ENCODE measurements at places on chromosomes 5 and 9.

- DNase-seq: no peak
Observed at GRCh38 chr5:56321236-56321881, 88.2 kb upstream of the ANKRD55 start.

GRCh38 chr5:75435096-75435495 lies 76.3 kb downstream of the CERT1 start:
- DNase-seq: no peak

DNA sequence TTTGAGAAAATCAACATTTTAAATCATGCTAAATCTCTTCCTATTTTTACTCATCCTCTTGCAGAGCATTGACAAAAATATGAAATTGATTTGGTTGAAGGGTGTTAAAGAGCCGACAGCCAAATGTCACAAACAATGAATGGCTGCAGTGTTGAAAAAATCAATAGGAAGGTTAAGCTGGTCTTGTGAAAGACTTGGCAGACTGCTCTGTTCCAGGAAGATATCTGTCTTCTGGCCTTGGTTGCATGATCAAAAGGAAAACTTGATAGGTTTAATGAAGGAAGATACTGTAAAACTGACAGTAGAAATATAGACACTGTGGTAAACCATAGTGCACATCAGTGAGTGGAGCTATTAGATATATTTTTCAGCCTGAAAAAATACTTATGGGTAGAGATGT lies 103.6 kb downstream of the PBX3 start:
- DNase-seq: no peak

DNA sequence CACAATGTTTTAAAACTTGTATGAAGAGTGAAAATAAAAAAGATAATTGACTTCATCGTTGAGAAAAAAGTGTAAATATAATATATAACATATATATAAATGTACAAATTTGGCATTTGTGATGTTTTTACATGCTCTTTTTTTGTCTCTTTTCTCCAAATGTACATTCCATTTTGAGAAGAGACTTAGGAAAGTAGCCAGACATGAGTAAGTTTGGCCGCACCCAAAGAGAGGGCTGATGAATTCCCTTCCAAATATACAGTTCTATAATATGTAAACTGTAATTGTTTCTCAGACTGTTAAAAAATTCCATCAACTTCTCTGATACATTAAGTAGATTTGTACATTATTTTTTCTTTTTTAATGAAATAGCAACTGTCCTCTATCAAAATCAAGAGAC lies 193.2 kb upstream of the MAP3K1 start:
- DNase-seq: no peak

DNA sequence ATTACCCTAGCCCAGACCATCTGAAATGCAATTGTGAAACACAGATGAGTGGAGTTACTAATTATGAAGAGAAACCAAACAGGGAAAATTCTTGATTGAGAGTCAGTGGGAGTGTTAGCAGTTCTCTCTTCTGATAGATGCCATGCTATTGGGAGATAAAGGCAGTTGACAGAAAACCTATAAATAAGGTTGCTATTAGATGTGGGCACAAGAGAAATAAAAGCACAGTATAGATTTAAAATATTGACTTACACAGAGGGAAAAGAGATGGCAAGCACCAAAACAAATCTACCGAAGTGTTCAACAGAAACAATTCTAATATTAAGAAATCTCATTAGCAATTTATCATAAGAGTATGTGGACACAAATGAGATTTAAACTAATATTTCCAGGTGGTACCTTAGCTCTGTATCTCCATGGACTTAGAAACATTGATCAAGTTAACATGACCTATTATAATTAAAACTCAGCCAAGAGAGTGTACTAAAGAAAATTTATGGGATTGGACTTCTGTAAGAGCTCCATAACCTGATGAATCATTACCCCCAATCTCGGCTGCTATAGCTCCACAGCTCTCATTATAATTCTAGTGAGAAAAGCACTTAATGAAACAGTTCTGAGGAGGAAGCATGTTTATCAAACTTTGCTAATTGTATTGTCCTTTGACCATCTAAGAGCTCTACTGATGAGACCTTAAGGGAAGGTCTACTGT lies 665.0 kb upstream of the RIOK2 start:
- DNase-seq: no peak

DNA sequence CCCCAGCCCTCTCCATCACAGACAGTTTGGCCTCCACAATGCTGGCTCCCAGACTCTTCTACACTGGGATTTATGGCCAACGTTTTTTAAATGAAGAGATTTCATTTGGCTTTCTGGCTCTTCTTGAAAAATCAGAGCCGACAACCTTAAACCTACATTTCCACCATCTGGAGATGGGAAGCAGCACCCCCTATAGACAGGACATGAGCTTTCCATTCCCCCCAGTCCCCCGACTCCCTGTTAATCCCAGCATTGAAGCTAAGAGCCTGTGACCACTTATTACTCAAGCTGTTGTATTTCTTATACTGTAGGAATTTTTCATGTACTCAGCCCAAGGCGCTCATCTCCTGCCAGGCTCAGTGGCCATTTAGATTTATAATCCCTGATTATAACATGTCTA lies 34.0 kb upstream of the AFAP1L1 start:
- no peak for DNase-seq

GRCh38 chr5:40680741-40681362 lies 1.1 kb downstream of the PTGER4 start:
- no peak for DNase-seq

- no peak for DNase-seq
Observed at GRCh38 chr5:17481378-17481777, 16.7 kb upstream of the TAF11L2 start.

Data from amygdala (tissue), 56 donors.